Activated T-cell treated with anti-CD3 and anti-CD28 coated beads, Interleukin-2, amount 50 U/mL, for 48 hours (primary cell): ENCODE measurements at places on chromosomes 7 and 10.

DNA sequence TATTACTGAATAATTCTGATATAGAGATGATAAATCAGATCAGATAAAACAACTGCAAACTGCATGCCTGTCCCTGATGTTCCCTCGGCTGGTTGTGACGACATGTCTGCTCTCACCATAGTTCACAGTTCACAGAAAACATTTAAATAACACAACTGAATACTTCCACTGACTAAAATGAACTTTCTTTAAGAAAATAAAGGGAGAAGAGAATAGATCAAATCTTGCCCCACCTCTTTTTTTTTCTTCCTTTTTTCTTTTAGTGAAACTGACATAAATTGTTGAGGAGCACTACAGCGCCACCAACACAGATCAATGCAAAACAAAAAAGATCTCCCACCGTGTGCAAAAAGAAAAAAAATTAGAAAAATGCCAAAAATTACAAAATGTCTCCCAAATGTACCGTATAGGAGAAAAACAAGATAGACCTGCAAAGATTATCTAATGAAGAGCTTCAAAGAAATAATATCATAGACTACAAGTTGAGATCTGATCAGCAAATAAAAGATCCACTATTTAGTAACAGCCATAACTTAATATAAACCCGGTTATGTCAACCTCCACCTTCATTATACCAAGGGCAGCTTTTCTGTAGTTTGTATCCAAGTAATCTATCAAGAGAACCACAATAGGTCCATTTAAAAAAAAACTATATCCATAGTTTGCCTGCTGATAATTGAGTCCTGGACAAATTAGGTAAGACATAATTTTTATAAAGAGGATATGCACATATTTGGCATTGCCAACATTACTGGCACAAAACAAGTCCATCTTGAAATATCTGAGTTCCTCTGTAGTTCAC, 30.7 kb upstream of the EPC1 start:
- DNase-seq, result no peak

DNA sequence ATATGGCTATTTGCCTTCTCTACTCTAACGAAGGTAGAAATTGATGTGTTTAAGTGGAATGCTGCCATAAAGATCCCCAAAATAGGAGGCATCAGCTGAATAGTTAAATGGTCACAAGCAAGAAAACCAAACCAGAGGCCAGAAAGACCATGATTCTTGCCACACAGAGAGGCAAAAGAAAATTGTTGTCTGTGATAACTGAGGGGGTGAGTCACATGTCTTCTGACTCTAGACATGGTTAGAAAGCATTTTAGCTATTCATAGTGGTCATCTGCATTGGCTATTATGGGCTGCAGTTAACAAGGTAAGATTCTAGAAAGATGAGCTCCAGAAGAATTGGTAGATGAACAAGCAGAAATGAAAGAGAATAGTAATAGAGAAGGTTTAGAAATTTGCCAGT, 361.4 kb upstream of the NPSR1 start:
- DNase-seq, result no peak

- no peak for DNase-seq
Measured at GRCh38 chr7:112381311-112382091, 68.8 kb upstream of the IFRD1 start.

DNA sequence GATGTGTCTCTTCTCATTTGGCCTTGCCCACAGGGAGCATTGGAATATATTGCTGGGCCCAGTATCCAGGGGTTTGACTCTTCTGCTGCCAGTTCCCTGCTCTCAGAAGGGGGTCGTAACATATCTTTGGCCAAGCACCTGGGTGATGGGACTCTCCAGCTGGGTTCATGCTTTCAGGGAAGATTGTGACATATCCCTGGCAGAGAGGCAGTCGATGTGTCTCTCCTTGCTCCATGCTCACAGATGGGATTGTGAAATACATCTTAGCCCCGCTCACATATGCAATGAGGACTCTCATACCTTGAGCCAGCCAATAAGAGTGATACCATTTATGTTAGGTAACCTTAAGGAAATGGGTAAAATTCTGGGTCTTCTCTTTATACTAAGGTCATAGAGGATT, 39.2 kb upstream of the ZNF680 start:
- DNase-seq, result no peak

GRCh38 chr7:95246831-95247370, 77.4 kb downstream of the PON1 start:
- DNase-seq, result no peak

DNA sequence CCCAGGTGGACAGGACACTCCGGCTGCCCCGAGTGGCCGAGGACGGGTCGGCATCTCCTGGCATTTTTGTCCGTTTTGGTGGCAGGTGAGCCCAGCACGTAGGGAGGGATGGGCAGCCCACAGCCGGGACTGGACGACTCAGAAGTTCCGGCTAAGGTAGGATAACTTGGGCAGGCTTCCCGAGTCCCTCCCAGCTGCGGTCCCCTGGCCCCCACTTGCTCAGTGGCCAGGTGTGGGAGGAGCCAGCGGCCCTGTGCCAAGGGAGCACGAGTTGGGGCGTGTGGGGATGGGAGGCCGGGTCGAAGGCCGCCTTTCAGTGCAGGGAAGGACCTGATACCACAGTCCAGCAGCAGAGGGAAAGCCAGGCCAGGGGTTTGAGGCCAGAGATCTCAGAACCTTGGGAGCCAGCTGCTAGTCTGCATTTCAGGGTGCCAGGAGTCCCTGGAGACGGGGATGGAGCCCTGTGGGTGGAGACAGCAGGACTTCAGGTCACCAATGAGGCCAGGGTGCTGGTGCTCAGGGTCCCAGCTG, 58.5 kb downstream of the PWWP2B start:
- no peak for DNase-seq

DNA sequence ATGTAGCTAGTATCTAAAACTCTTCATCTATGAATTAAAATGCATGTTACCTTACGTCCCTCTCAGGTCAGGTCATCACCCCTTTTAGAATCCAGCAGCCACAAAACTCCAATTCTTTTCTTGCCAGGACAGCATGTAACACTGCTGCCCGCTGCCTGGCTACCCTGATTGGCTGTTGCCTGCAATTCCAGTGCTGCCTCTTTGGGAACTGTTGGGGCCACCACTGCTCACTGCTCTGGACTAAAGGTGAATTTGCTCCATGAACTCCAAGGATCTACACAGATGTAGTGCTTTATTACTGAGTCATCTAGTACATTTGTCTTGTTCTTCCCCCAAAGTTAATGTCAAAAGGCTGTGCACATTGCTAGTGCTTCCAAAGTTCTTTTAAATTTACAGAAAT, 40.4 kb downstream of the SCIN start:
- no peak for DNase-seq

- no peak for DNase-seq
Measured at GRCh38 chr7:146709451-146710027, 592.9 kb downstream of the CNTNAP2 start.

- DNase-seq, result no peak
Measured at GRCh38 chr10:53140506-53140905, 367.9 kb upstream of the MBL2 start.

- DNase-seq, result peak; percentile 19
Measured at GRCh38 chr10:117168729-117169128, 28.6 kb upstream of the KCNK18 start.

DNA sequence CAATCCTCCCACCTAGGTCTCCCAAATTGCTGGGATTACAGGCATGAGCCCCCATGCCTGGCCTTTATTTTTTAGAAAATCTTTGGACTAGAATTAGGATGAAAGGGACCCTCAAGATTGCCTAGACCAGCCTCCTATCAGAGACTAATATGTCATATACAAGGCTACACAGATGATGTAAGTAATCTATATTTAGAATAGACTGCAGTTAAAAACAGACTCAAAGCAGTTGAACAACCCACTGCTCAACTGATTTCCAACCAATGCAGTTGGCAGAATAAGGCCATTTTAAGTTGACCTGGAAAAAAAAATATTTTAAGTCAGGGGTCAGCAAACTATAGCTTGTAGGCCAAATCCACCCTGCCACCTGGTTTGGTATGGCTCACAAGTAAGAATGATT, 27.7 kb downstream of the PSPH start:
- no peak for DNase-seq

GRCh38 chr10:45548068-45548467, 124.5 kb downstream of the ZFAND4 start:
- no peak for DNase-seq

GRCh38 chr10:11901454-11901832, 78.3 kb downstream of the PROSER2 start:
- no peak for DNase-seq

DNA sequence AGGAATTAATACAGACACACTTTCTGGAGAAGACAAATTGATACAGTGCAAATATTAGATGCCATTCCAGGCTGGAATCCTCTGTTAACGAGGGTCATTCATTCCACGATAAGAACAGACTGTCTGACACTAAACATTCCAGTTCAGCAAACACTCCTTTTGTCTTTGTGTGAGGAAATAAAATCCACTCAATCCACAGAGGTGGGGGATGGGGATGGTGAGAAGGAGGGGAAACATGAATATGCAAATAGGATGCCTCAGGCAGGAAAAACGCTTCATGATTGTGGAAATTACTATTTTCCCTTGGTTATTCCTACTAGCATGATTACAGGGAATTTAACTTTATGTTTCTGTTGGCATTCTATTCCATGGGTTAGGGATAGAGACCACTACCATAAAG, 196.9 kb upstream of the CDCA7L start:
- no peak for DNase-seq

GRCh38 chr7:137820156-137820555, 26.6 kb downstream of the DGKI start:
- no peak for DNase-seq

- DNase-seq, result no peak
Measured at GRCh38 chr7:47691988-47692387, 110.1 kb upstream of the TNS3 start.

DNA sequence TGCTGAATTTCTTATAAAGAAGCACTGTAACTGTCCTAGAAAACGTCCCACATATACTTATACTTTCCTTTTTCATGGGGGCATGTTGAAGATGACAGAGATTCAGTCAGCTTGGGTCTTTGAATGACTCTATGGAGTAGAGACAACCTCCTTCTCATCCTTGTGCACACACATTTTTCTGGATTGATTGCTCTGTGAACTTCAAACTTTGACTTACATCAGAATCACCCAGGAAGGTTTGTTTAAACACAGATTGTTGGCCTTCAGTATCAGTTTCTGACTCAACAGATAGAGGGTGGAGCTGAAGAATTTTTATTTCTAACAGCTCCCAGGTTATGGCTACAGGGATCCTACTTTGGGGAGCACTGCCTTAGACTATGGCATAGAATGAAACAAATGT, 97.6 kb upstream of the DGKB start:
- DNase-seq, result no peak

DNA sequence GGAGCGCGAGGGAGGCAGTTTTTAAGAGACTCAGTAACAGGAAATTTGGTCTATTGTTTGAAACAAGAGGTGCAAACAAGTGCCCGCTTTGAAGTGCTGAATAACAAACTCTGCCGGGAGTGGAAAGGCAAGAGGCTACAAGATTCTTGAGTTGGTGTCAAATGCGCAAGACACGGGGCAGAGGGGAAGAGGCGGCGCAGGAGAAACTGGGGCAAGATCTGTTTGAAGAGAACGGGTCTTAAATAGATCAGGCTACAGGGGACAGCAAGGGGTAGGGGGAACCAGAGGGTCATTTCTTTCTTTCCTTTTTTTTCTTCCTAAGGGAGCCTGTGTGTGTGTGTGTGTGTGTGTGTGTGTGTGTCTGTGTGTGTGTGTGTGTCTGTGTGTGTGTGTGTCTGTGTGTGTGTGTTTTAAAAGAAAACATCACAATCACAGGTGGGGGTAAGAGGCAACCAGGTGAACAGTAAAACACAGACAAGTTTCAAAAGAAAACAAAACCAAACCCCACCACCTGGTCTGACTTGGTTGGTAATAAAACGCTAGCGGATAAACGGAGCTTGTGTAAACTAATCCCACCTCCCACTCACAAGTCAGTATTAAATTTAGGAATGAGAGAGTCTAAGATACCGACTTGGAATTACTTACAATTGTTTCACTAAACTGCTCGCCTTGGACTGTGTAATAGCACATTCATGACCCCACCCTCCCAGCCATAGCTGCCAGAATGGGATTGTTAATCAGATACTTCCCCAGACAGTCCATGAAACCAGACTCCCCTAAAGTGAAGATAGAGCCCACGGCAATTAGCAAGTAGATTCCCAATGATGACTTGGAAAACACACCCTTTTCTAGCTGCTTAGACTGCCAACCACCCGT, 13.1 kb upstream of the CUX1 start:
- peak; percentile 20 for DNase-seq

DNA sequence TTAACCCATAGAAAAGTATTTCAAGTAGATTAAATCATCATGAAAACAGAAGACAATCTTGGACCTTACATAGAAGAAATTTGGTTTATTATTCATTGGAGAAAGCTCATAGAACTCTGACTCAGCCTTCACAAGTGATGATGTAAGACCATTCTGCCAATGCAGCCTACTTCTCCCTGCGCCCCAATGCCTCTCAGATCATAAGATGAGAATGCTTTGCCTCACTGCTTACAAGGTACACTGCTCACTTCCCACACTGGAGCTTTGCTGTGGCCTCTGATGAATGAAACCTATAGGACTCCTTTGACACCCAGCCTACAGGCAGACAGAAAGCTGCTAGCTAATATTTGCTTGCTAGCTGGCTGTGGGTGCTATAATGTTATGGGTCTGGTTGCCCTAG, 569.4 kb upstream of the STEAP1 start:
- DNase-seq, result no peak

GRCh38 chr10:1894912-1895311, 157.6 kb upstream of the ADARB2 start:
- DNase-seq, result no peak

DNA sequence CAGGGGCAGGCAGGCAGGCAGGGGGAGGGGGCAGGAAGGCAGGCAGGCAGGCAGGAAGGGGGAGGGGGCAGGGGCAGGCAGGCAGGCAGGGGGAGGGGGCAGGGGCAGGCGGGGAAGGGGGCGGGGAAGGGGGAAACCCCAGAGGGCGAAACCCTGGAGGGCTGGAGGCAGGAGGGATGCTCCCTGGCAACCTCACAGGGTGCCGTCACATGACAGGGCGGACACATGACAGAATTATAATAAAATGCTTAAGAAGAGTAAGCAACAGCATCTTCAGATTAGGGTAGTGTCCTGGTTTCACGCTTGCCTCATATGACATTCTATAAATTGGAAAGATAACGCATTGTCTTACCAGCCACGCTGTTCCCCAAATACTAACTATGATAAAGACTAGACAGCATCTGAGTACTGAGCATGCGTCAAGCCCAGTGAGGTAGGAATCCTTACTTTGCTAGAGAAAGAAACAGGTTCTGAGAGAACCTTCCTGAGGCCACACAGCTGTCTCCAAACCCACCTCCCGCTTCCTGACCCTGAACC, 131.6 kb downstream of the DIP2C start:
- DNase-seq, result peak; percentile 37

DNA sequence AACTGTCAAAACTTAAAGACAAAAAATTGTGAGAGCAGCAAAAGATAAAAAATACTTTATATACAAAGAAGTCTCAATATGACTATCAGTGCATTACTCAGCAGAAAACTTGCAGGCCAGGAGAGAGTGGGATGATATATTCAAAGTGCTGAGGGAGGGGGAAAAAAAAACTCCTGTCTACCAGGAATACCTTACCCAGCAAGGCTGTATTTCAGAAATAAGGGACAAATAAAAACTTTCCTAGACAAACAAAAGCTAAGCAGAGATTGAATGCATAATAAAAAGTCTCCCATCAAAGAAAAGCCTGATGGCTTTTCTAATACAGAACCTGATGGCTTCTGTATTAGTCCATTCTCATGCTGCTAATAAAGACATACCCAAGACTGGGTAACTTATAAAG, 31.1 kb downstream of the ADAM12 start:
- no peak for DNase-seq
